Osteocyte (in vitro differentiated cells): ENCODE measurements at places on chromosomes 3 and 15.
A peak's percentile ranks its signal among the peaks of the same experiment; 100 is the strongest.

- DNase-seq: peak; percentile 90
These were observed 212.4 kb downstream of the OPA1 start for GRCh38 chr3:193805448-193805847.

DNA sequence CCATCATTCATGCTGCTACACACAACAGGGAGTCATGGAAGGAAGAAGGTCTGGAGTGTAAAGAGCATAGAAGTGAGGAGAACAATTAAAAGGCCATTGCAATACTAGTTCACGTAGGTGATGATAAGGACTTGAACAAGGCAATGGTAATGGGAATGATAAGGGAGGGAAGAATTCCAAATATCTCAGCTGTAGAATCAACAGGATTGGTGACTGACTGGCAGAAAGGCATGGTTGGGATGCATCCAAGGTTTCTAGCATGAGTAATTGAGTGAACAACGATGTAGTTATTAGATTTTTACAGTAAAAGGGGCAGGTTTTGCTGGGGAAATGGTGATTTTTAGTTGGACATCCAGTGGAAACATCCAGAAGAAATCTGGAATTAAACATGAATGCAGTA lies 2.4 kb upstream of the SEC62 start:
- no peak for DNase-seq

- no peak for DNase-seq
These were observed 46.9 kb upstream of the NEDD4 start for GRCh38 chr15:56040081-56041035.

- no peak for DNase-seq
These were observed 345.5 kb downstream of the EPHB1 start for GRCh38 chr3:135140591-135140990.

DNA sequence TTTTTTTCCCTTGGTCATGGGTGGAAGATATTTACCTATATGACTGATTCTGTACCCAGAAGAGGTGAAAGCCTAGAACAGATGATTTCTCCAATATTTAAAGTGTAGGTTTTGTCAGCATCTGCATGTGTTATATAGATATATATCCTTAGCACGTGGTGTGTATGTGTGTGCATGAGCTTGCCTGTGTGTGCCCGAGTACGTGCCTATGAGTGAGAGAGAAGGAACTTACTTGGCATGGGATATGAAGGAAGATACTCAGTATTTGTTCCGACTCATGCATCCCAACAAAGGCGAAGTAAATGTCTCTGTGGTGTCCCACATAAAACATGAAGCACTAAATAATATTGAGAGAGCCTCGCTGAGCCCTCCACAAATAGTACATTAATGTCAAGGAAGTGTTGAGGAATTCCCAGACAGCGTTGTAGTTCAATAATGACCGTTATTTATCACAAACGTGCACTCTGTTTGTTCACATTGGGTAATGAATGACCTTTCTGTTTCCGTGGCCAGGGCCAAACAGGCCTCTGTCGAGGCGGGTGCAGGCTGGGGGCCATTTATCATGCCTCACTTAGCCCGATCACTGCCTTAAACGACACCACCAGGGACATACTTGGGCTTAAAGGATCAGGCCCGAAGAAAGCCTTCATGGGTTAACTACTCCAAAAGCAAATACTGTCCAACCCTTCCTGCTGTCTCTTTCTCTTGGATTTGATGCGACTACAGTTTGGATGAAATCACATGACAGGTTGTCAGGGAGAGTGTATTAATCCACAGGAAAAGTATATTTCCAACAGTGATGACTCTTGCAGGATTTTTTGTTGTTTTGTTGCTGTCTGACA lies 267.7 kb downstream of the PTPRG start:
- no peak for DNase-seq

- no peak for DNase-seq
These were observed 220 bp downstream of the TP63 start for GRCh38 chr3:189631409-189631808.

DNA sequence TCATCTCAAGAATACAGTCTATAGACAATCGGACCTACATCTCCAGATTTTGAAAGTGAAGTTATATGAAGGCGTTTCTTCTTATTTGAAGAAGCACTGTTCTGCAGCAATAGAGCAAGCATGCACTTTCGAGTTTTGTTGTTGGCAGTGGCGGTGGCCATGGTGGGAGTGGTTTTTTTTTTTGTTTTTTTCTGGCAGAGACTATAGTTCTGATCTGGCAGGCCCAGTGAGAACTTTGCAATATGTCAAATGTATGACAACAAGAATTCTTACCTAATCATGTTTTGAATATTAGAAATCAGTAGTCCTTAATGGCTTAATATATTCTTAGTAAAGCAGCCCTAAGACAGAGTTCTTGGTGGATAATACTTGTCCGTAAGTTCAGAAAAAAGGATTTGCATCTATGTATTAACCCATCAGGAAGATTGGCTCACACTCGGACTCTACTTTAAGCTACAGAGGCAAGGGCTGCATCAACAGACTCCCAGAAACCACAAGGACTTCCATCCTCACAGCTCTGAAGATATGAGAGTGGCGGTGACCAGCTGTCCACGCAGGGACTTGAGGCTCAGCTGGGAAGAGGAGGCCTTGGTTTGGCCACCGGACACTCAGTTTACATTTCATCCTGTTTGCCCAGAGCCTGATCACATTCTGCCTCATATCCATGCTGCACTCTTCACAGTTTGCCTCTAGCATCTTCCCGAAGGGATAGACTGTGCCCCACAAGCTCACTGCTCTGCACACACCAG lies 124.1 kb upstream of the THBS1 start:
- DNase-seq: no peak

DNA sequence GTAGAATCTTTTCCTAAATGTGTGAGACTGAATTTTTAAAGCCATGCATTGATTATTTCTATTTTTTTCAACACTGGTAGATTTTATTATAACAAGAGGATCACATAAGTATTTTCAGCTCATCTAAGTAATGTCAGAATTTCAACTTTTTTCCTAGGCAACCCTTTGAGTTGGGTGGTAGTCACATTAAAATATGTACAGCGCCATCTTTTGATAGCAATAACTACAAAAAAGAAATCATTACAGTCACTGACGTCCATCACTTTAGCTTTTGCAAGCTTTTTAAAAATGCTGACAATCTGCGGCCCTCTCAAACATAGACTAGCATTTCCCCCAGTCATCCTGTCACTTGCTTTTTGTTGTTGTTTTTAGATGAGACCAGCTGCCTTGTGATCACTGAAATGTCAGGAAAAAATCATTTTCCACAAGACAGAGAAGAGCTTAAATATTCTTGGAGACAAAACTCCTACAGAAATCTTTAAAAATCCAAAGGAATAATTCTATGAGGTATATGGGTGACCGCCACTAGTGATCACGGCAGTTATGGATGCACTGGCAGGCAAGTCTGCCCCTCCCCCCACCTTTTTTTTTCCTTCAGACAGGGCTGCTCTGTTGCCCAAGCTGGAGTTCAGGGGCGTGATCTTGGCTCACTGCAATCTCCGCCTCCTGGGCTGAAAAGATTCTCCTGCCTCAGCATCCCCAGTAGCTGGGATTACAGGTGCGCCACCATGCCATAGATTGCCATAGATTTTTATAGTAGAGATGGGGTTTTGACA lies 384.0 kb upstream of the KCNMB2 start:
- no peak for DNase-seq

DNA sequence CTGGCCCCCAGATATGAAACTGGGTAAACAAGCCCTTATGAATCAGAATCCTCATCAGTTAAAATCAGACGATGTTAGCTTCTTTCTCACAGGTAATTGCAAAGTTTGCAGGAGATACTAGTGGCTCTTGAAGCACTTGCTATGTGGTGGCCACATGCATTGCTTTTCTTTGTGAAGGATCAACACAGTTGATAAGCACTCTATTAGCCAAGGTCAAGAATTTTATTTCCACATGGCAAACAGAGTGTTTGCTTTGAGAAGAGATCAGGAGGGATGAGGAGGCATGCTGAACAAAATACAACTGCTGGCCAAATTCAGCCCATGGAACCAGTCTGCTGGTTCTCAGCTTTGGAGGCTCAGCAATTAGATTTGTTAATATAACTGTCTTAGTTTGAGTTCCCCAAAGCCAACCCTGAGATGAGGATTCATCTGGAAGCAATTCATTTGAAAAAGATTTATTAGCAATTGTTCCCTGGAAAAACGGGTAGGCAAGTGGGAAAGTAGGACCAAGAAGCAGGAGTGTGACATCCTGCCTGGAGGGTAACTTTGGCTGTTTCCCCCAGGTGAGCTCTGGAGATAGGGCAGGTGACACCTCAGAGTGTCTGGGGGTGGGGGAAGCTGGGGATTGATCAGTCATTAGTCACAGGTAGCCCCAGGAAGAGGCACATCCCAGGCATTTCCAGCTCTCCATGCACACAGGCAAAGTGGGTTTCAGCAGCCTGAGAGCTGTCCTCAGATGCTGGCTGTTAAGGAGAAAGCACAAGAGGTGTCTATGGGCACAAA lies 180.3 kb downstream of the ABHD5 start:
- peak; percentile 66 for DNase-seq

GRCh38 chr15:49530092-49530491 lies 90.5 kb downstream of the FAM227B start:
- no peak for DNase-seq

DNA sequence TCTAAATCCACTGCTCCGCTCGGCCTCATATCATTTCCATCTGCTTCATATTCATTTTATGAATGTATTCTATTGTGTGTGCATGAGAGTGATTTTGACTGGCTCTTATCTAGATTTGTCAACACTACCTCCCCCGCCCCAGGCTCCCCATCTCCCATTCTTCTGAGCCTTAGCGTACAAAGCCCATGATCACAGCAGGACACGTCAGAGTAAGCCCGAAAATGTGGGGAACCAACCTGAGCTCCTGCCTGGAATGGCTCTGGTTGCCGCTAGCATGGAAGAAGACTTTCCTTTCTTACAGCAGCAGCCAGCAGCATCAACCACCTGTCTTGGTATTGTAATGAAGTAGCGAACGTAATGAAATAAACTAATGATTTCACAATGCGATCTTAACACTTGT lies 61.4 kb downstream of the GABRB3 start:
- no peak for DNase-seq

DNA sequence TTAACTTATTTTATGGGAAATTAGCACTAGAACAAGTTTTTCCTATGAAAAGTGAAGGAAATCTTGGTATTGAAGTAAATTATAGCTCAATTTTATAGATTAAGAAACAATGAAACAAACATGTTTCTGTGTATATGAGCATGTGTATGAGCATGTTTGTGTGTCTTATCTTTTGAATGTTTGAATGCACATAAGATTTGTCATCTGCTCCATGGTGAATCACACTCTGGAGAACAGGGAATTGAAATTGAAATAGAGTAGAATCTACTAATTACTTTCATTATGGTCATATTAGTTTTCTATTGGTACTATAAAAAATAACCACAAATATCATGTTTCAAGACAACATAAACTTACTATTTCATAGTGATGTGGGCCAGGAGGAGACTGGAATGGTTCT lies 646.6 kb downstream of the OTOL1 start:
- no peak for DNase-seq

DNA sequence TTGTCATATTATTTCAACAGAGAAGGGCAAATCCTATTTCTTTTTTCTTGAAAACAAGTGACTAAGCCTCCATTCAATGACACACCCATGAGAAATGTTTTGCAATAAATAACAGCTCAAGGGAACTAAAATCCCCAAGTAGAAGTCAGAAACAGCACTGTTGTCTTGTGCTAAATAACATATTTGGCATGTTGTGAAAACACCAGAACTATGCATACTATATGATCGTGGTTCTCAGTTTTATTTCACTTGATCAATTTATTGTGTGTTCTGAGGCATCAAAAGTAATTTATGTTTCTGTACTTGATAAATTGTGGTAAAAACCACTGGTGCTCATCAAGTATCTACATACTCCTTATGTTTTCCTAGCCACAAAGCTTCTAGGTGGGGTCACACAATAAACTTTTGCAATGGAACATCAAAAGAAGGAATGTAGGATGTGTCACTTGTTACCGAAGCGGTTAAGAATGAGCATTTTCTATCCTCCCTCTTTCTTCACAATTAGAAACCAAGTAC lies 691.7 kb upstream of the CBLB start:
- DNase-seq: no peak

- DNase-seq: no peak
These were observed 325.5 kb downstream of the RBMS3 start for GRCh38 chr3:29606416-29606815.

GRCh38 chr3:30161375-30161774 lies 445.0 kb upstream of the TGFBR2 start:
- DNase-seq: no peak

- DNase-seq: no peak
These were observed 70.3 kb upstream of the PPP2R3A start for GRCh38 chr3:135895106-135895733.

GRCh38 chr3:188742755-188743550 lies 428.8 kb upstream of the TPRG1 start:
- no peak for DNase-seq

- DNase-seq: no peak
These were observed 27.3 kb downstream of the NEO1 start for GRCh38 chr15:73079565-73079964.

DNA sequence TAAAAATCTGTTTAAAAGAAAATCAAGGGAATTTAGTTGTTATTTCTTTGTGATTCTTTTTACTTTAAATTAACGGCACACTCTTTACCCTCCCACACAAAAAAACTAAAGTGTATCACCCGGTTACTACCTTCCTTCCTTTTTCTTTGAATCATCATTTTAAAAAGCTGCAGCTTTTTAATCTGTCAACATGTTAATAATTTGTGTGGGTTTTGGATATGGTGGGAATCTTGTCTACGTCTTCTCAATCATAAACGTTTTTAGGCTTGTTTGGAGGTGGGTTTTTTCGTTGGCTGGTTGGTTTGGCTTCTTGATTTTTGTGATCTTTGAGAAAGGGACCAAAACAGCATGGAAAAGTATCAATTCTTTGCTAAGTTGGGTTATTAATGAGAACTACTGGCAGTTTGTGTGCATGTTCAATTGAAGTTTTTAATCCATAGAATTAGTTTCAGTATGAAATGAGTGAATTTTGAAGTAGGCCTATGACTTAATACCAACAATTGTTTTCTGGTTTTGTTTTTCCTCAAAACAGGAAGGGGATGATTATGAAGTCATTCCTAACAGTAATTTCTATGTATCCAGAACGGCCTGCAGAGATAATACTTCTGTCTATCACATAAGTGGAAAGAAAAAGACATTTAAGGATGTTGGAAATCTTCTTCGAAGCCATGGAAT lies 4.5 kb downstream of the SMC4 start:
- DNase-seq: no peak

DNA sequence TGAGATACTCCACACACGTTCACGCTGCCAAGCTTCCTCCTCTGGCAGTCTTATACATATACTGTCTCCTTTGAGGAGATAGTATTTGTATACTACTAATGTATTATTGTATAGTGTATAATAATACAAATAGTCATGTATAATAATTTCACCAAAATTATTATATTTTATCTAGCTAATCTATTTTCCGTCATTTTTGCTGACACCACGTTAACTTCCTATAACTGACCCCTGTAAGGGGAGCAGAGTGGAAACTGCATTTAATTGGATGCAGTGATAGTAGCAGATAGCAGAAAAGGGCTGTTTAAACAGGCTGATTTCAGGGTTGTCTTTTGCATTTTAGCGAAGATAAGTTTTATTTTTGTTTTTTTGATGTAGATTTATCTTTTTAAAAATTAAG lies 30.5 kb upstream of the TMEM42 start:
- no peak for DNase-seq
